ENCODE measurements at places on chromosomes 2 and 18. TPM values are rescaled to one million over a fixed set of nuclear protein-coding genes. Genes with fewer than 3 reads are reported as not detected.

The PDE11A gene
- 0.50 TPM for total RNA-seq

The MYL1 gene
- total RNA-seq: not detected

The PLGLB2 gene
- 1.3 TPM for total RNA-seq

The NEB gene
- total RNA-seq: 0.33 TPM

The ERBB4 gene
- total RNA-seq: 2.6 TPM

The FSIP2 gene
- 0.13 TPM for total RNA-seq

The TRIM54 gene
- 0.10 TPM for total RNA-seq

The VWC2L gene
- total RNA-seq: not detected

The TEX51 gene
- not detected for total RNA-seq

The SERPINB5 gene
- not detected for total RNA-seq

The RASGRP3 gene
- total RNA-seq: 3.0 TPM

The CXCR2 gene
- not detected for total RNA-seq

The PELI1 gene
- total RNA-seq: 11.1 TPM

The KCNG3 gene
- total RNA-seq: not detected

The TTC21B gene
- 35.3 TPM for total RNA-seq

The UGT1A6 gene
- total RNA-seq: not detected

The SRD5A2 gene
- not detected for total RNA-seq

The ACVR1 gene
- total RNA-seq: 62.4 TPM

The LRATD1 gene
- 0.07 TPM for total RNA-seq

The RAB11FIP5 gene
- total RNA-seq: 81.0 TPM

The CD8B gene
- not detected for total RNA-seq

The ANO7 gene
- 1.0 TPM for total RNA-seq

The SCG2 gene
- 37.2 TPM for total RNA-seq

The ARL5A gene
- total RNA-seq: 56.0 TPM

The MPV17 gene
- total RNA-seq: 71.7 TPM

The POTEJ gene
- not detected for total RNA-seq

The GALNT5 gene
- 146 TPM for total RNA-seq

The OSBPL6 gene
- 4.6 TPM for total RNA-seq

The GPR35 gene
- 2.0 TPM for total RNA-seq

The HRH4 gene
- total RNA-seq: 0.07 TPM

Data from smooth muscle cell of the pulmonary artery (primary cell).